ENCODE measurements at places on chromosomes 2 and 18.

DNA sequence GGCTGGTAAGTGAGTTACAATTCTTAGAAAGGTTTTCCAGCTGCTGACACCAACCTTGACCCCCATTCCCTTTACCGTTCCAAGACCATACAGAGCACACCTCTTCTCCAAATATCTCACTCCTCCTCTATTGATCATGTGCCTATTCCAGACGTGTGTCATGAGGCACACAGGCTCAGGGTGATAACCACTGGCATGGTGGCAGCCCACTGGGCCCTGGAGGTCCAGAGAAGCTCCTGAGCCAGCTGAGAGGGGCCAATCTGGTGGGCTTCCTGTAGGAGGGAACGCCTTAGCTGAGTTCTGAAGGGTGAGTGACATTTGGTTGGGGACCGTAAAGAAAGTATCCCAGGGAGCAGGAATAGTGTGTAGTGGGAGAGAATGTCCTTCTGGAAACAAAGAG is 28.3 kb downstream of the ZAP70 start:
- no peak for DNase-seq

GRCh38 chr18:13101659-13102197 is 110.6 kb downstream of the CEP192 start:
- DNase-seq = no peak

DNA sequence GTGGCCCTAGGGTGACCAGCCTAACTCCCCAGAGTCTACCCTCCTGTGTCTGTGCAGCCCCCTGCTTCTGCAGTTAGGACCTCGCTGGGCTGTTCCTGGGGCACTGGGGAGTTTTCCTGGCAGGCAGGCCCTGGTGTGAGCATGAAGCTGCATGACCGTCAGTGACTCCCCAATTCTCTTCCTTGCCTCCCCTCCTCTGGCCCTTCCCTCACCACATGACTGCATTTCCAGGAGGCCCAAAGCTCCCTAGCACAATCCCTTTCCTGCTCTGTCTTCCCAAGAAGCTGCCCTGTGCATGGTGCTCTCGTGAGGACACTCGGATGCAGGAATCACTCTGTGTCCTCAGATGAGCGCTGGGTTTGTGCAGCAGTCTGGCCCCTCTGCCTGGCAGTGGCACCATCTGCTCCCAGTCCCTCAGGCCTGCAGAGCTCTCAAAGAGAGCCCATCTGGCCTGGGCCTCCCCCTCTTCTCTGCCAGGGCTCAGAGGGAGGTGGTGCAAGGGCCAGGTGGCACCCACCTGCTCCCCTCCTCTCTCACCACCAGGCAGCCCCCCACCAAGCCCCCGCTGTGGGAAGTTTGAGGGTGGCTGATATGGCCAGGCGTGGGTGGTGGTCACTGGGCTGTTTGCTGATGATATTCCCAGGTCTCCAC is 125.6 kb upstream of the HS6ST1 start:
- no peak for DNase-seq

GRCh38 chr18:21735452-21736015 is 5.1 kb upstream of the MIB1 start:
- no peak for DNase-seq
